MM.1S (cell line): ENCODE measurements at places on chromosomes 5 and 9.

DNA sequence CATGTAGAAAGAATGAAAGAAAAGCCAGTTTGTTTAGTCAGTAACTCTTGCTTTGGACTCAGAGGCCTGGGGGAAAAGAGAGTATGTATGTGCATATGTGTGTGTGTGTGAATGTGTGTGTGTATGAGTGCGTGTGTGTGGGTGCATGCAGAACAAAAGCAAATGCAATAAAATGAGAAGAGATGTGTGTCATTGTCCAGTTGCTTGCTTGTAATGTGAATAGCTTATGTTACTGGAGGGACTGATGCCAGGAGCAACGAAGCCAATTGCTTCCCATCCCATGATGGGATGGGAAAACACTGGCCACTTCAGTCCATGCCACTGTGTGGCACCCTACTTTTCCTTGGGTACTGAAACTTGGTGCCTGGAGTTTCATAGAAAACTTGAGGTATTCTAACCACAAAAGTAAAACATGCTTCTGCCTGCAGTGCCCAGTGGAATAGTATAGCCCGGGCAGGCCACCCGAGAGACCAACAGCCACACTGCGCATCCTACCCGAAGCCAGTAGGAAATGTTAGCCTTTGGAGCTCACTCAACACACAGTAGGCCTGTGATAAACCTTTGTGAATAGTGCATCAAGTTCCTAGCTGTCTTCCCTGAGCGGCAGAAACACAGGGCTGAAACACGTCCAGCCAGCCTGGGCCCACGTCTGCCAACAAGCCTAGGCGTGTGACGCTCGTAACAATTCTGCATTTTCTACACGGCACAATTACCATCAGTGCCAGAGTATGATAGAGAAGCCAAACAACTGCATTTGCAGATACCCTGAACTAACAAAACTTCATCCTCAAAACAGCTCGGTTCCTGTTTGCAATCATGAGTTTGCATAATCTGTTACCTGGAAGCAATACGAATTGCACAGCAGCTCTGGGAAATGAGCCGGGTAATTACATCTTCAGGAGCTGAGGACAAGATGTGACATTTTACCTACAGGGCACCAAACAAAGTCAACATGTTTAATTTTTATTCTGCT, 198.1 kb downstream of the SYK start:
- DNase-seq: no peak

DNA sequence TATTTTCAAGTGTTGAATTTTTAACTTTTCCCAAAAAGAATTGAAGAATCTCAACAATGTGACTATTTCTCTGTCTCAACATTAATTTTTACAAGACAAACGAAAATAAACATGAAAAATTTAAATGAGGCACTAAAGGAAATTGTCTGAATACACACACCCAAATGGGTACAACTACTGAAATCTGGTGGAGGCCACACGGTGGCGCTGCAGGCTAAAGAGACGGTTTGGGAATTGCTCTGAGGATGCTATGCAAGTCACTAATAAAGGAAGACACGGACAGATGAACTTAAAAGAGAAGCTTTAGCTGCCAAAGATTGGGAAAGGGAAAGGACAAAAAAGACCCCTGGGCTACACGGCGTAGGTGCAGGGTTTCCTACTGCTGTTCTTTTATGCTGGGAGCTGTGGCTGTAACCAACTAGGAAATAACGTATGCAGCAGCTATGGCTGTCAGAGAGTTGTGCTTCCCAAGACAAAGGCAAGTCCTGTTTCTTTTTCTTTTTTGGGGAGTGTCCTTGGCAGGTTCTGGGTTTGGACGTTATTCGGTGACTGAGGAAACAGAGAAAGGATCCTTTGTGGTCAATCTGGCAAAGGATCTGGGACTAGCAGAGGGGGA, at the start of gene PCDHB10:
Gene PCDHB10 (plus strand): TSS at position 244 of the 616 bp plus-strand sequence. CDS start 200 bp downstream, at position 444.
- DNase-seq: peak; percentile 59

- DNase-seq: no peak
These were observed 175.6 kb downstream of the TMEM161B start for GRCh38 chr5:88092958-88093605.

GRCh38 chr5:86127696-86128095, 490.0 kb upstream of the COX7C start:
- DNase-seq: no peak

DNA sequence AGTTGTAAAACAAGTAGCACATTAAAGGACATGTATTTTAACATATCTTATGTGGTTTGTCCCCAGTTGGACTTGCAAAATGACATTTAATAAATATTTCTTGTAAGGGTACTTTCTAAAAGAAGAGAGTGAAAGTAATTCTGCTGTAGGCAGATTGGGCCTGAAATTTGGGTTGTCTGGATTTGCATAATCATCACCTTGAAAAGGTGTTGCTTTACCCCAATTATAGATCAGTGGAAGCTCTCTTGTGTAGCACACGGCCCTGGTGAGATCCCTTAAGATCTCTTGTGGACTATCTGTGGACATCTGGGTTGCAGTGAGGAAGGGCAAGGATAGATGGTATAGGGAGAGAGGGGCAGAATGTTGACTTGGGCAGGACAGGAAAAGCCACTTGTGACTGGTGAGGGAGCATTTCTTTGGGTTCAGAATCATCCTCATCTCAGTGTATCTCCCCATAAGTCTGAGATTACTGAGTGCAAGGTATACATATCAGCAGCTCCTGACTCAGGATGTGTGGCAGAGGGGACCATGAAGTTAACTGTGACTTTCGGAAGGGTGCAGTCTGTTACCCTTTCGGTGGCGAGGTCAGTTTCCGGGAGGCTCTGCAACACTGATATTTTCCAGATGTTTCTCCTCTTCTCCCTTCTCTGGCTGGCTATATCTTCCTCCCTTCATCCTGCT, 2.0 kb upstream of the TNFAIP8 start:
- DNase-seq: peak; percentile 61

- no peak for DNase-seq
These were observed 40.9 kb downstream of the PHF2 start for GRCh38 chr9:93617273-93617672.

- DNase-seq: no peak
These were observed 48.1 kb upstream of the SH3PXD2B start for GRCh38 chr5:172502410-172502809.

- no peak for DNase-seq
These were observed 179.7 kb downstream of the PALM2AKAP2 start for GRCh38 chr9:109959679-109960078.

DNA sequence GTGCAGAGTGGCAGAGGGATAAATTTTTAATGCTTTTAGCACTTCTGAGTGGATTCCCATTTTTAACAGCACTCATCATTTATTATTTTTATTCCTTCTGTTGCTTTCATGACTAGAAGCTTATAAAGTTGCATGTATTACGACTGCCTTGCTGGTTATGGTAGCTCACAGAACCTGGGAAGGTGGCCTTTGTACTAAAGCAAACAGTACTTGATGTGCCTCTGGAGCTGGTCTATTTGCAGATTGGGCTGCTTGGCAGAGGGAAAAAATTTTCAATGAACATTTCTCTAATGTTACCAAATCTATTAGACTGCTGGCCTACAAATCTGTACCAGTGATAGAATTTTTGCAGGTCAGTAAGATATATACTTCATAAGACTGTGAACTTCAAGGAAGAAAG, 274.5 kb upstream of the C9orf72 start:
- no peak for DNase-seq

DNA sequence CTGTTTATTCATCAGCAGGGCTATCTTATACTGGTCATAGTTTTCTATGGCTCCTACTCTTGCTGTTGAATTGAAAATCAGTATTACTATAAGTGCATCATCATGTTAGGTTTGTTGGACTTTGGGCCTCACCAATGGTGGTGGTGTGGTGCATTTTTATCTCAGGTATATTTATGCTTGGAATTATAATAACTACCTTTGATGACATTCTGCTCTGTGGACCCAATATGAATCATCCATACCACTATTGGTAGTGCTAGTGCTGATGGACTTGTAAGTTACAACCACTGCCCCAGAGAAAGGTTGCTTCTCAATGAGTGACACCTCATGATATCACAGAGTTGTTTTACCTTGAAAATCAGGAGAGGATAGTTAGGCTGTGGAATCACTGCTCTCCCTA, 28.0 kb downstream of the IL9 start:
- no peak for DNase-seq

DNA sequence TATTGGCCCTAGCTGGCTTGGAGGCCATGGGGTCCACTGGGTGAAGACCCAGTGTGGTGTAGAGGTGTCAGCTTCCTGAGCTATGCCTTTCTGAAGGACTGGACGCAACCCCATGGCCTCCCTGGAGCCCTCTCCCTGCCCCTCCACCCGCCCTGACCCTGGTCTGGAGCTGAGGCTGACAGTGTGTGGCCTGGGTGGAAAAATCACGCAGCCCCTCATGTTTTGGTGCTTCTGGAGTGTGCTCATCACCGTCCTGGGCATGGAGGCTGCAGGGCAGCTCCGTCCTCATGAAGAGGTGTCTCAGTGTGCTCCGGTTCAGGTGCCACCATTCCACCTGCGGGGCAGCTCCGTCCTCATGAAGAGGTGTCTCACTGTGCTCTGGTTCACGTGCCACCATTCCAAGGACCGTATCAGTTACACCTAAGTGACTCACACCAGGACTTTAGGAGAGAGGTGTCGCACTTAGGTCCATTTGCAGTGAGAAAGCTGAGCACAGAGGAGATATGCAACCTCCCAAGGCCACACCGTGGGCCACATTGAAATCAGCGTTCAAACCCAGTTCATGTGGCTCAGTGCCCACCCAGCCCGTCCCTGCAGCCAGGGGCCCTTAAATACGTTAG, 214.3 kb upstream of the IRX1 start:
- no peak for DNase-seq
